ENCODE measurements at places on chromosomes 5 and 9. TPM values are rescaled to one million over a fixed set of nuclear protein-coding genes. Genes with fewer than 3 reads are reported as not detected.

The RNF183 gene
- total RNA-seq: not detected

The MAPK9 gene
- 35.0 TPM for total RNA-seq

The F2RL2 gene
- 0.10 TPM for total RNA-seq

The CER1 gene
- not detected for total RNA-seq

The LCN1 gene
- total RNA-seq: 2.3 TPM

The CKS2 gene
- 6.5 TPM for total RNA-seq

The FER gene
- 37.6 TPM for total RNA-seq

The TRIM14 gene
- total RNA-seq: 13.8 TPM

The TMED7 gene
- total RNA-seq: 82.8 TPM

DNA sequence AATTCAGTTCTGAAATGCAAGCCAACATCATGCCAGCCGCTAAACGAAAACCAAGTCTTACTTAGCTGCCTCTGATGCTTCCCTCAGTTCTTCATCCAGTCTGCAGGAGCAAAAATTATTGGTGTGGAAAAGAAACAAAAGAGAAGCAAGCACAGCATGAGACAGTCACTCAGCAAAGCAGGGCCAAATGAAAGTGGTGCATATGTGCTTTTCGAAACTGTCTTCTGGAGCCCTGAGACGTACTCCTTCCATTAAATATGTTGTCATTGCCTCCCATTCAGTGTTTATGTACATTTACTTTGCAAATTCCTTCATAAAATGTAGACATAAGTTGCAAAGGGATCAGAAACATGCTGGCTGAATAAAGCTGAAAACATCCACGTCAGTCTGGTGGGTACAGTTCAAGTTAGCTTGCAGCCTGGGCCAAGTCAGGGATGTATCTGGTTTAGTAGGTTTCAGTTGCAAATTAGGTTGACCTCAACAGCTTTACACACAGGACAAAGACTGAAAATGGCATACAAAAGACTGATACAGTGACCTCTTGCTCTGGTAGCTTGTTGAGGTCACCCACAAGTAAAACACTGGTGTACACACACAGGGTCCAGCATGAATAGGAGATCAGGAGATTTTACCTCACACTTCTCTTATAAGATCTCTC, 139.7 kb upstream of the PCA3 start:
- no peak for DNase-seq

DNA sequence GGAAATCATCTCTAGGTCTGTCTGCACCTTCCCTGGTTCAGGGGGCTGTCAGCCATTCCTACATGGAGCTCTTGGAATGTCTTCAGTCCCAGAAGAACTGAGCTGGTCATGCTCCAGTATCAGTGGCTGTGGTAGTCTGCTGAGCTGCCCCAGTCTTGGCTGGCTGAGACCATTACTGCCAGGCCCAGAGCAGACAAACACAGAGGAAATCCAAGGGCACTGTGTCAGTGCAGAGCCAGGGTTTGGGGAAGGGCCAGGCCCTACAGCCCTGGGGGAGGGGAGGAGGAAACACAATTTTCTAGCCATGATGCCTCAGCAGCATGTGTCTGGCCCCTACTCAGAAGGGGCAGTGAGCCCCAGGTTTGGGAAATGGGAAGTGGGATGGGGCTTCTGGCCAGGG, 58.4 kb downstream of the ARHGEF37 start:
- DNase-seq: peak; percentile 83

- peak; percentile 47 for DNase-seq
Observed at GRCh38 chr5:180402716-180403115, 49.6 kb upstream of the GFPT2 start.

GRCh38 chr5:43041110-43041668, 1.1 kb upstream of the ANXA2R start:
- DNase-seq: no peak

DNA sequence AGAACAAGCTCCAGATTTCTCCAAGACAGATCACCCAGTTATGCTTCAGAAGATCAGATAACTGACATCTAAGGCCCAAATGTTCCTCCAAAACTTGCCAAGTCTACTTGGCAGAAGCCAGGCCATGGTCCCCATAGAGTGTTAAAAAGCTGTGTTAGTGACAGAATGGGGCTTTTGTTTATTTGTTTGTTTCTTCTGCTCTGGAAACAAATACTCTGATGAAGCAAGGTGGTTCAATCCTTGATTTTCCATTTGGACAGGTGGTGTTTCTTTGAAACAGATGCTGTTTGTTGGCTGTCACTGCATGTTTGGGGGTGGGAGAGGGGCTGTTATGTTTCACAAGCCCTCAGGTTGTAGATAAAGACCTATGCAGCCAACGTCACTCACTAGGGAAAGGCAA, 264.0 kb downstream of the FAM114A2 start:
- DNase-seq: no peak

DNA sequence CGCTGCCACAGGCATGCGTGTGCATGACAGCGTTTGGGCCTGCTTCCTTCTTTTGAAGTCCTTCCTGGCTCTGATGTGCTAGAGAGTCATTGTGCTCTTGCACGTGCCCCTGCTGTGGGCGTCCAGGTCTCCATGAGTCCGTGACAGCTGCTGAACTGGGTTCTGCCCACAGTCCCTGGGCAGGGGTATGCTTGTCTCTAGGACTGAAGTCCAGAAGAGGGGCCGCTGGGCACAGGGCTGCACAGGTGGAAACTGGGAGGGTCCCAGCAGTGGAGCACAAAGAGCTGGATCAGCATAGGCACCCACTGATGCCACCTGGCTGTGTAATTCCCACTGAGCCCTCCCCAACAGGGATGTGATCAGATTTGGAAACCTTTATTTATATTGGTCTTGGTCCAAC, 169.4 kb downstream of the IRX2 start:
- DNase-seq: no peak

- no peak for DNase-seq
Observed at GRCh38 chr5:76292620-76293322, 110.3 kb upstream of the IQGAP2 start.

GRCh38 chr9:87469793-87470465, 27.7 kb upstream of the DAPK1 start:
- no peak for DNase-seq

- DNase-seq: no peak
Observed at GRCh38 chr9:96856363-96857286, 2.3 kb upstream of the ZNF782 start.

DNA sequence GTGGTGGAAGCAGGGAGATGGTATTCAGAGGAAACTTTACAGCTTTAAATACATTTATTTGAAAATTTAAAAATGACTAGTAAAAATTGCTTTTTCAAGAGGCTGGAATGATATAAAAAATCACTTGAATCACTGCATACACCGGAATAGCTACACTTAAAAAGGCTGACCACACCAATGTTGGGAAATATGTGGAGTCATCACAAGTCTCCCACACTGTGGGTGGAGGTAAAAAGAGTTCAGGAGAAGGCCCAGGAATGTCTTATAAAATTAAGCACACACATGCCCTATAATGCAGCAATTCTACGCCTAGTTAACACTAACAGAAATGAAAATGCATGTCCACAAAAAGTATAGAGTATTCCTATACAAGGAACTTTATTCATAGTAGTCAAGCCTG, 198.1 kb downstream of the ROR2 start:
- no peak for DNase-seq

DNA sequence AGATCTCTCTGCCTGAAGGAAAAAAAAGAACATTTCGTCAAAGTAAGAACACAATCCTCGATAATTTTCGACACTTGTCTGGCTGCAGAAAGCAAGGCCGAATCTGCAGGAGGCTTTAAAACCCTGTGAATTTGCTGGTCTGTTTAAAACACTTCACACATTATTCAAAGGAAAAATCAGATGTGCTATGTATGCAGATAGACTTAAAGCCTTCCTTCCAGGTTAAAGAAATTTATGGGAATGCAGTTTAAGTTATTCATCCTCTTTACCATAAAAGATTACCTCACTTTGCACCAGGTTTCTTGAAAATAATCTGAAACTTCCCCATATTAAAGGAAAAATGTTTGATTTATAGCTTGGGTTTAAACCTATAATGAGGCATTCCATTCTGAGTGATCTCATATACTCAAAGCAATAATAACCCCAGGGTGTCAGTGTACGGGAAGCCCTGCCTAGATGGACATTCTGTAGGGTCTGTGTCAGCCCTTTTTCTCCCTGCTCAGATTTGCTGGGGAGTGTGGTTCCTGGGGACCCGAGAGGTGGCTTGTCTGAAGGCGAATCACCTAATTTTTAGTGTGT, 323.5 kb upstream of the SLC24A2 start:
- no peak for DNase-seq

DNA sequence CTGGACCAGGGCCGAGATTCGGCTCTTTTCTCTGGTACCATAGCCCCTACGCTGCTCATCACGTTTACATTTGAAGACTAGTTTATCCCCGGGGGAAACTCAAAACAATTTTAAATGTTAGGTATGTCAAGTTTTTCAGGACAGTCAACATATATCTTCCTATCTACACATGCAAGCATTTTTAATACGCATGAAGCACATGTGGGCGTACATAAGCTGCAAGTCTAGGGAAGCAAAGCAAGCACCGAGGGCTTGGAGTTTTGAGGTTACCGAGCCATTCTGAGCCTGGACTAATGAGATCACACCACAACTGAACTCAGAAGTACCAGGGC, 154.4 kb downstream of the AUH start:
- DNase-seq: no peak

GRCh38 chr5:68041293-68041692, 174.3 kb upstream of the PIK3R1 start:
- no peak for DNase-seq

- no peak for DNase-seq
Observed at GRCh38 chr9:129549684-129550083, 71.2 kb downstream of the C9orf50 start.

DNA sequence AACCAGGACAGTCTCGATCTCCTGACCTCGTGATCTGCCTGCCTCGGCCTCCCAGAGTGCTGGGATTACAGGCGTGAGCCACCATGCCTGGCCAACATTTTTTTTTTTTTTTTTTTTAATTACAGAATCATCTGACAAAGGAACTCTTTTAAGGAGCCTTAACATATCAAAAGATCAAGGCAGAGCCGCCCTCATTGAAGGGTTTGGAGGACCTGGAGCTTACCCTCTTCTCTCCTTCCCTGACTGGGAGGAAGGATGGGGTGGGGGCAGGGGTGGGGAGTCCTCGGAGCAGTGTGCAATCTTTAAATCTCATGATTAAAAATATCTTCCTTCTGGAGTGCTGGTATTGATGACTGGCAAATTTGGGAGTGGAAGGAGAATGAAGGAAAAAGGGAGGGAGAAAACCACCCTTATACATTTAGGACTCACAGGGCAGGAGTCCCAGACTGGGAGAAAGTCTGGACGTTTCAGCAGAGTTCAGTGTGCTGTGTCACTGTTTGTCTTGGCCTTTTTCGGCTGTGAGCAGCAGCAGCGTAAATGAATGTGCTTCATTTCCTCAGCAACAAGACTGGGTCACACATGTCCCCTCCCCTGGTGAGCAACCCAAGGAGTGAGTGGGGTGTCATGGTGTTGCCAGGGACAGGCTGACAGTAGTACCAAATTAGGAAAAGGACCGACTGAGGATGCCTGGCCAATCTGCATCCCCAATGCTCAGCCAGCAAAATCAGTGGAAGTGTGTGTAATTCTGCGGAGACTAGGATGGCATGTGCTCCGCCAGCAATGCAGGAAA, 115.3 kb upstream of the BNC2 start:
- no peak for DNase-seq

DNA sequence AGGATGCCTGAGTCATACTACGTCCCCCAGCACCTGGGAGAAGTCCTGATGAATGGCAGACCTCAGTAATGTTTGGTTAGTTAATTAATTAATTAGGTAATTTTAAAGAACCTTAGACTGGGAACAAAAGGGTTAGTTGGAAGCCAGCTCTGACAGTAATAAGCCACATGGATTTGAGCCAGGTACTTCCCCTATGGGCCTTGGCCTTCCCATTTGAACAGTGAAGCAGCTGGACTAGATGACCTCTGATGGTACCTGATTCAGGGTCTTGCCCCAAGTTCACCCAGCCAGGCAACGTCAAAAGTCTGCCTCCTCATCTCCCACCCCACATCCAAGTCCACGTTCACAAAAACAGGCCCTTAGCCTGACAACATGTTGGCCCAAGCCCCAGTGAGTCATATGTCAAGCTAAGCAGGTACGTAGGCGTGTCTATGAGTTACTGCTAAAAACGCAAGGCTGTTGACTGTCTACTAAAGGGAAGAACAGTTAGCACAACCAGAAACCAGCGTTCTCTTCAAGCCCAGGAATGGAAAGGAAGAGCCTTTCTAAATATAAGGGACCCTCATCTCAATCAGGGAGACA, 303.2 kb downstream of the ACTL7B start:
- DNase-seq: no peak

DNA sequence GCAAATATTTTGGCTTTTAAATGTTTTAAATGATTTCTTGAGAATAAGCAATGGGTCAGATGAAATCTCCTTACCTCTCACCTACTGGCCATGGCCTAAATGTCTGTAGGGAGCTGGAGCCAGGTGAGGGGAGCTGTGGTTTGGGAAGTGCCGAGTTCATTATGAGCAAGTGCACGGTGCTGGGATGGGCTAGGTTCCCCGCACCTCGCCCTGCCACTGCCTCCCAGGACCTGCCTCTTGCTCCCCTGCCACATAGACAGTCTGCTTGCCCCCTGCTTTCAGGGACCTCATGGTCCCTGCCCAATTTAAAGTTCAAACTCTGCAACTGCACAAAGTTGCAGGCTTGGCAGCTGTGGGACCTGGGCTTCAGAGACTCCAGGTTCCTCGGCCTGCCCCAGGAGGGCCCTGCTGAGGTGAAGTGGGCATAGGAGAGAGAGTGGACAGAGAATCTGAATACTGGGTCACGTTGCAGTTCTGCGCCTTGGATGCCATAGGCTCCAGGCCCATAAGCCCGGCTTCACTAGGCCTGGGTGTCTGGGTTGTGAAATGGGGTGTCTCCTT, 5.4 kb downstream of the OR13J1 start:
- DNase-seq: no peak

DNA sequence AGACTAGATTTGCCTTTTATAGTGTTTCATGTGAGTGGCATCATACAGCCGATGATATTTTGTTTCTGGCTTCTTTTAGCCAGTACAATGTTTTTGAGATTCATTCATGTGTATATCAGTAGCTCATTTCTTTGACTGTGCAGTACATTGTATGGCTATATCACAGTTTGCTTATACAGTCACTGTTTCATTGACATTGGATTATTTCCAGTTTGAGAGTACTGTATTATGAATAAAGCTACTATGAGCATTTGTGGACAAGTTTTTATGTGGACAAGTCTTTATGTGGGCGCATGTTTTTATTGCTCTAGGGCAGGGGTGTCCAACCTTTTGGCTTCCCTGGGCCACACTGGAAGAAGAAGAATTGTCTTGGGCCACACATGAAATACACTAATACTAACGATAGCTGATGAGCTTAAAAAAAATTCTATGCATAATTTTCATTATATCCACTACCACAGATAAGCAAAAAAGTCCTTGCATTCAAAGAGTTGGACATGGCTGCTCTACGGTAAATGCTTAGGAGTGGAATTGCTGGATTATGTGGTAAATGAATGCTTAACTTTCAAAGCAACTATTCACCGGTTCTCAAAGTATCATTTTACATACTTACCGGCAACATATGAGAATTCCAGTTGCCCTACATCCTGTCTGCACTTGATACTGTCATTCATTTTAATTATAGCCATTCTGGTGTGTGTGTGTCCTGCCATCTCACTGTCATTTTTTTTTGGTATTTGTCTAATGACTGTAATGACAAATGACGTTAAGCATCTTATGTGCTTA, 177.8 kb downstream of the RGS3 start:
- DNase-seq: no peak
